Inflammatory macrophage treated with lipopolysaccharide for 4 hours (primary cell): ENCODE measurements at places on chromosomes 4 and X.

- no peak for DNase-seq
Observed at GRCh38 chr4:28462766-28463700, 1602.4 kb downstream of the STIM2 start.

DNA sequence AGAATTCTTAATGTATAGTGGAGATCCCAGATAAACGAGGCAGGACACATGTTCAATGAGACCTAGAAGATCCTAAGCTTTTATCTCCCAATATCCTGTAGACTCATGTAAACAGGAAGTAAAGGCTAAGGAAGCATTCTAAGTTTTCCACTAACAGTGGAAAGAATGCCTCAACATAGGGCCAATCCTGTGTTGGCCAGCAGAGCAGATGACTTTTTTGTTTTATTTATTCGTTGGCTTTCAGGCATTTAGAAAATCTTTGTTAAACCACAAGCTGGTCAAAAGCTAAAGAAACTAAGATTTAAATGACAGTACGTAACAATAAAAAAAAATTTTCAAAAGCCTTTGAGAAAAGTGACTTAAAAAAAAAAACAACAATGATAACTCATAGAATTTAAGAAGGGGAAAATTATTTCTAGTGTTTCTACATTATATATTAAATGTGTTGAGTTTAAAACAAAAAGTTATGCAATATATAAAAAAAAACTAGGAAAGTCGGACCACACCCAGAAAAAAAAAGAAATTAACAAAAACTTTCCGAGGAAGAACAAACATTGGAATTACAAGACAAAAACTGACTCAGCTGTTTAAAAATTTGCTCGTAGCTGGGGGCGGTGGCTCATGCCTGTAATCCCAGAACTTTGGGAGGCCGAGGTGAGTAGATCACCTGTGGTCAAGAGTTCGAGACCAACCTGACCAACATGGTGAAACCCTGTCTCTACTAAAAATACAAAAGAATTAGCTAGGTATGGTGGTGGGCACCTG is 759.3 kb downstream of the FSTL5 start:
- no peak for DNase-seq

- no peak for DNase-seq
Observed at GRCh38 chrX:25156323-25156722, 140.6 kb upstream of the ARX start.

DNA sequence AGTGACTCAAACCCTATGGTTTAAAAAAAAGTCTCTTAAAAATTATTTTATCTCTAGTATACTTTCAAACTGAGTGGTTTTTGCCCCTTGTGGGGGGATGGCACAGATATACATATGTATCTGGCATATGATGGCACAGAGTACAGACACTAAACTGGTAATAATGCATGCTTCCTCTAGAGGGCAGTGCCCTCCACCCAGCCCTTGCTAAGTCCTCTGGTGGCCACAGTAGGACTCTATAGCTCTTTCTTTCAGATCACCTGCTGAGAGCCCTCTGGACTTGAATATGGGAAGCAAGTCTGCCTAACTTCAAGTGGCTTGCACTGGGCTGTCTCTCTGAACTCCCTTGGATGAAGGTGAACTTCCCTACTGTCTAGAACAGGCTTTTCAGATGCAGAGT is 66.3 kb downstream of the TSPAN7 start:
- DNase-seq, result peak; percentile 49

GRCh38 chr4:40808926-40809457 is 59.2 kb downstream of the NSUN7 start:
- no peak for DNase-seq

GRCh38 chrX:154961947-154962346 is 60.6 kb downstream of the F8 start:
- no peak for DNase-seq

- no peak for DNase-seq
Observed at GRCh38 chr4:90226734-90227133, 99.5 kb downstream of the CCSER1 start.

GRCh38 chr4:183571350-183571941 is 66.6 kb downstream of the ING2 start:
- DNase-seq, result no peak

DNA sequence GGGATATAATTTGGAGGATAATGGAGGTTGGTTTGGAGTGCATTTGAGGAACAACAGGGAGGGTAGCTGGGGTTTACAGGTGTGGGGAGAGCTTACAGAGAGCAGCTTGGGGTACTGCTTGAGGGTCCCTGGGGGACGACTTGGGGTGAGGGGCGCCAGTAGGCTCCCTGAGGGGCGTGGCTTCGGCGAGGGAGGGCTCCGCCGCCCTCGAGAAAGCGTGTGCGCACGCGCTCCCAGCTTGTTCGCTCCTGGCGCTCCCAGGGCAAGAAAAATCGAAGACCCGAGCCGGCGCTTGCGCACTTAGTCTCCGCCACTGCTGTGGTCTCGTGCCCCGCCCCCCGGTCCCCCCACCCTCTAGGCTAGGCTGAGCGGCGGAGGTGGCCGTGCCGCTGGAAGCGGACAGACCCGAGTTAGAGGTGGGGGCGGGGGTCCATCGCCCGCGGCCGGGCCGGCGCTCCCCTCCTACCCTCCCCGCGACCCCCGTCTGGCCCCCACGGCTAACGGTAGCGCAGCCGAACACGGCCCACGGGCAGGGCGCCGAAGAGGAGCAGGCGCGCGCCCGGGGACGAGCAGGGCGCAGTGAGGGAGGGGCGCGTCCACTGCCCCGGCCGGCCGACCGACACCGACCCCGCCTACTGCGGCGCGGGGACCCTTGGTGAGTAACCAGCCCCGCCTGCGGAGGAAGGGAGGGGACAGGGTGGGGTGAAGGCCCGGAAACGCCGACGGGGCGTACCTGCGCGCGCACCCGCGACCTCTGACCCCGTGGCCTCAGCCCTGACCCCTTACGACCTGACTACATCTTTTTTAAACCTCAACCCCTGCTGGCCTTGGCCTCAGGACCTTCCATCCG is 5.4 kb upstream of the CCDC120 start:
- peak; percentile 25 for DNase-seq

DNA sequence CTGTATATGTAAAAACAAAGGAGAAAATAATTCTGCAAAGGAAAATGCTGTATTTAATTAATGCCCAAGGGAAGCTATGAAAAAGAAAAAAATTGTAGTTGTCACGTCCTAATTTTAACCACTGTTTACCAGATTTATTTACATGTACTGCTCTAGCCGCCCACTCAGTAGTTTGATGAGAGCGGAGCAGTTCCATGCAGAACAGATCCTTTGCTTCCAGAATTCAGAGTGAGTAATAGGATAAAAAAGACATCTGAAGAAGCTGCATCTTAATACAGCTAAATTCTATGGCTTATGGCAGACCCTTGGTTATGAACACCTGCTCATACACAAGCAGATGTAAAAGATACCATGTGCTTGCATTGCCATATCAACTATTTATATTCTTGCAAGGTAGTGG is 287.0 kb downstream of the GASK1B start:
- DNase-seq, result no peak

GRCh38 chrX:139203651-139204570 is 326.6 kb upstream of the F9 start:
- peak; percentile 19 for DNase-seq

DNA sequence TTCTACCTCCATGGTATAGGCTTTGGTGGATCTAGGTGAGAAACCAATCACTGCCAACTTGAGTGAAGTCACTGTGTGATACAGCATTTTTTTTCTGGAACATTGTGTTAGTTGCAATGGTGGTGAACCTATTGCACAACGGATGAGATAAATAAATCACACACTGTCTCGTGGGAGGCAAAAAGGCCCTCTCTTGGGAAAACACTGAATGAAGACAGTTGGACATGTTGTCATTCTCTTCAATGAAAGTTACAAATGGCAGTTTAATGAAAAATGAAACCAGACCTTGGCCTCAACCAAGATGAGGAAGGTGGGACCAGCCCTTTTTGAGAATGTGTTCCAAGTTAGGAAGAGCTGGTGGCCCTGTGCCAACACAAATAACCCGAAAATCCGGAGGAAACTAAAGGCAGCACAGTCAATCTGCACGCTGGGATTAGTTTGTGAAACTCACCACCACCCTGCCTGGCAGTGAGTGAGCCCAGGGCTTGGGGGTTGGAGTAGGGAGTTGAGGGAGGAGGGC is 5.4 kb upstream of the ADGRG2 start:
- peak; percentile 74 for DNase-seq

DNA sequence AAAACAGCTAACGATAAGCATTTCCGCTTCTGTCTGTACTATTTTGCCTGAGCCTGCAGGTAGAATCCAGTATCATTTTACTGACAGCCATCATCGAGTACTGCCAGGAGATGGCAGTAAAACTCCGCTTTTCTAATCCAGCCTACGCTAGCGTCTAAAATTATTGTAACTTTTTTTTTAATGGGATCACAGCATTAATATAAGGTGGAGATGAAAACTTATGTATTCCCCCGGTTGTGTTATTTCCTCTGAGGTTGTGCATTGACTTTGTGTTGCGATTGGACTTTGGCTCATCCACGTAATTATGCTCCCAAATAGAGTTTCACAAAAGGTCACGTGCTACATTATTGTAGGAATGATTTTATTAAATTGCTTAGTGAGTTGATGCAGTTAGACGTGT is 248.1 kb downstream of the C4orf33 start:
- DNase-seq, result peak; percentile 60

DNA sequence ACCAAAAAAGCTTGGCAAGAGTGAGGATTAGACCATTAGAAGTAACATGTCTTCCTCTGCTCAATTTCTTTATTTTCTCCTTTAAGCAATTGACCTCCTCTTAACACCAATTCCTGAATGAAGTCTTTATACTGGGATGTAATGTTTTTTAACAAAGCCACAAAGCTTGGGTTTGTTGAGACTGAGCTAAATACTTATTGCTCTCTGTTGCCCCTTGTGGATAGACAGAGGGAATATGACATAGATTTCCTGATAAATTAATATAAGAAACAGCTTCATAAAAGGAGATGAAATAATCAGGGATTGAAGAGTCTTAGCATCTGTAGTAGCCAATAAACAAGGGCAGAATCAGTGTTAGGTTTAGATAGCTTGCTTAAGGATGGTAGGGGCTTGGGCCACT is 57.6 kb downstream of the CCDC160 start:
- DNase-seq, result no peak

GRCh38 chr4:75710246-75710645 is 14.1 kb upstream of the USO1 start:
- peak; percentile 87 for DNase-seq

- no peak for DNase-seq
Observed at GRCh38 chr4:15374656-15375055, 53.2 kb upstream of the C1QTNF7 start.

DNA sequence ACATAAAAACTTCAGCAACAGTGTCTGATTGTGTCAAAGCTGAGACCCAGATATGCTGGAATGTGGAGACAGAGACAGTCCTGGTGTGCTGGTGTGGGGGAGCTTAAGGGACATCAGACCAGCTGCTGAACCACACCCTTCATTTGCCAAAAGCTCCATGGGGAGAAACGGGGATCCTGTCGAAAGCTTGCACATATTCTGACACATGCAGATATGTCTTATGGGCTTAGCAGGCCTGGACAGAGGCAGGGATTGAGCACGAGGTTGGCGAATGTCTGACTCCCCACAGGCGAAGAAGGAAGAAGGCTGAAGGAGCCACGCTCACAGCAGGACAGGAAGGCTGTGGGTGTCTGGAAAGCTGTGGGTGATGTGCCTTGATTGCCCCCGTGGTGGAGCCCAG is 72.1 kb upstream of the ACSL1 start:
- peak; percentile 71 for DNase-seq

GRCh38 chr4:1171311-1172227 is 814 bp downstream of the SPON2 start:
- no peak for DNase-seq

- DNase-seq, result no peak
Observed at GRCh38 chr4:41426539-41426938, 111.4 kb upstream of the LIMCH1 start.
